ENCODE measurements at places on chromosomes 4 and X. TPM values are rescaled to one million over a fixed set of nuclear protein-coding genes. Genes with fewer than 3 reads are reported as not detected.

SHROOM4 gene
- total RNA-seq, result 25.3 TPM

DNA sequence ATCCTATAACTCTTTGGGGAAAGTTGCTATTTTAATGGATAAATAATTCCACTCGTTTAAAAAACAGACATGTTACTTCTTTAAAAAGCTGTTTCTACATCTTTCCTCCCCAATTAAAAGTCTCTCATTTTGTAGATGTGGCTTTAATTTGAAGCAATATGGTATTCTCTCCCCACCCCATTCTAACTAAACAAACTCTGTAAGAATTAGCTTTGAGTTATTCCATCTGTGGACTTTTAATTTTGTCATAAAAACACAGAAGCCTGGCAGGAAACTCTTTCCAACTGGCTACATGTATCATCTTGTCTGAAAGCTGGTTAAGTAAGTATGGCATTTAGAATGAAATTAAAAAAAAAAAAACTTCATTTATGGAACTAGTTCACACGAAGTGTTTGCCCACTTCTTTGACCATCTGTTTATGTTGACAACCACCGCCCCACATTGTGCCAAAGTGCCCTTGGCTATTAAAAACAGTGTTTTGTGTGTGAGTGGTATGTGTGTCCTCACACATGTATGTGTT is 140.3 kb downstream of the NAA11 start:
- H3K27ac ChIP-seq, result no peak overlapping the region
- H3K4me1 ChIP-seq, result no peaks in the 10 kb centered on the region
- no peak overlapping the region for H3K4me3 ChIP-seq
- no peak for DNase-seq
- no peaks in the 10 kb centered on the region for H3K36me3 ChIP-seq

DNA sequence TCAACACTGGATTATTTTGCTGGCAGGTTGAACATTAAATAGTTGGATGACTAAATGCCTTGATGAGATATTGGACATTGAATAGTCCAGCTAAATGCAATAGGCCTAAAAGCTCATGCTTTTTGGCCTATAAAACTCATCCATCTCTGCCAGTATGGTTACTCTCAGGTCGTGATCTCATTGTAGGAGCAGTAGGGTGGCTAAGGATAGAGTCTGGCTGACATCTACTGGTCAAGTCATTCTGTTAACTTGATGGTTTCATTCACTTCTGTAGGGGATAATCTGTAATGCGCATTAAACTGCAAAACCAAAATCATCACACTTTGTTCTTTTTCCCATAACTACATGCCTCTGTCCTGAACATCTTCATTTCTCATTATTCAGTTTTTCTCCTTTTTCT is 227.0 kb downstream of the DKK2 start:
- DNase-seq, result no peak
- no peaks in the 10 kb centered on the region for H3K27me3 ChIP-seq
- H3K27ac ChIP-seq, result no peak overlapping the region
- no peaks in the 10 kb centered on the region for H3K36me3 ChIP-seq
- no peak overlapping the region for H3K4me3 ChIP-seq

DNA sequence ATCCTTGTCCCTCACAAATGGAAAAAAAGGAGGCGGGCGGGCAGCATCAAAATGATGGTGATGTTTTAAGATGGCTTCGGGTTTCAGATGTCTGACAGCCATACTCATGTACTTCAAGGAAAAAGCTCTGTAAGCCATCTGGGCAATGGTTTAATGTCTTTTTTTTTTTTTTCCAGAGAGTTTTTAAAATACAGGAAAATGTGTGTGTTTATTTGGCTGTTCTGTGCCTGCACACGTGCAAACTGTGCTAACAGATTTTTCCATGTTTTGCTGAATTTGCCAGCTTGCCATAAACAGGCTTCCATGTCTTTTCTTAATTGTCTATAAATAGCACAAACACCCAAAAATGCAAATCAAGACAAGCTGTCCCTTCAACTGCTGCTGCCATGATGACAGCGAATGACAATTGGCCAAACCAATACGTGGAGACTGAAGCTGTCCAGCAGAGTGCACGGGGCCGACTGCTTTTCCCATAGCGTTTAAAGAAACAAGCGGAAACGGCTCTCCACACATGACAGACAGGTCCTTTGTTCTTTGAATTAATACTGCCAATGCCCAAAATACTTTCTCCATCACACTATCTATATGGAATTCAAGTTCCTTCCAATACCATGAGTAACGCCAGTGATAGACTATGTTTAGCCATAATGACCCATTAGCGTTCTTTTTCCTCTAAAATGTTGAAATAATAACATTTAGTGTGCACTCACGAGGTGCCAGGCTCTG is 35.7 kb downstream of the AFAP1 start:
- peak; percentile 80 for DNase-seq
- peaks cover 28% of the 10 kb centered on the region for H3K4me1 ChIP-seq
- H3K36me3 ChIP-seq, result no peaks in the 10 kb centered on the region

- H3K4me1 ChIP-seq, result no peaks in the 10 kb centered on the region
- no peak overlapping the region for H3K27ac ChIP-seq
- DNase-seq, result peak; percentile 52
- H3K4me3 ChIP-seq, result no peak overlapping the region
- no peaks in the 10 kb centered on the region for H3K36me3 ChIP-seq
These were observed 117.3 kb downstream of the CPZ start for GRCh38 chr4:8709729-8710360.

PRPS1 gene
- 14.0 TPM for total RNA-seq

DNA sequence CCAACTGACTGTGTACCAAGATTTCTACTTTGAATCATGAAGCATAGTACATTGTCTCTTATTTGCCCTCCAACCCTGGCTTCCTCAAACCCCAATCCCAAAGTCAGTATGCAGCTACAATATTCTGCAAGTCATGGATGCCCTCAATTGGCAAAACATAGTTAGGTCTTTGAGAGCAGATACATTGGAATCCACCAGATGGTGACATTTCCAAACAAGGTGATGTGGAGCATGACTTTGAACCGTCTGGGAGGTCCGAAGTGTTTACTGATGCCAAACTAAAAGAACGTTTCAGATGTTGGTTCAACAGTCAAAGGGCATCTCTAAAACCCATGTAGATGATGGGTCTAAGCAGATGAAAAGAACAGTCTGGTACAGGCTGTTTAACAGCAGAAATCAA is 43.7 kb upstream of the FRMD7 start:
- no peak overlapping the region for H3K4me3 ChIP-seq
- DNase-seq, result no peak
- H3K27me3 ChIP-seq, result no peaks in the 10 kb centered on the region
- no peak overlapping the region for H3K27ac ChIP-seq
- H3K36me3 ChIP-seq, result no peaks in the 10 kb centered on the region

TMEM154 gene
- 1.4 TPM for total RNA-seq

- no peak overlapping the region for H3K27ac ChIP-seq
- DNase-seq, result no peak
- H3K36me3 ChIP-seq, result no peaks in the 10 kb centered on the region
- no peaks in the 10 kb centered on the region for H3K27me3 ChIP-seq
- no peaks in the 10 kb centered on the region for H3K4me1 ChIP-seq
These were observed 36.0 kb downstream of the INTU start for GRCh38 chr4:127668770-127669169.

- H3K27me3 ChIP-seq, result no peaks in the 10 kb centered on the region
- no peaks in the 10 kb centered on the region for H3K4me1 ChIP-seq
- no peaks in the 10 kb centered on the region for H3K36me3 ChIP-seq
- no peak overlapping the region for H3K27ac ChIP-seq
These were observed 12.0 kb downstream of the P2RY8 start for GRCh38 chrX:1524874-1525582.

- H3K27me3 ChIP-seq, result no peaks in the 10 kb centered on the region
- no peaks in the 10 kb centered on the region for H3K4me1 ChIP-seq
- peak overlapping the region; percentile 67 for H3K4me3 ChIP-seq
- DNase-seq, result no peak
- H3K36me3 ChIP-seq, result no peaks in the 10 kb centered on the region
- H3K27ac ChIP-seq, result peak overlapping the region; percentile 19
These were observed 32.9 kb upstream of the STX18 start for GRCh38 chr4:4574792-4575191.

DNA sequence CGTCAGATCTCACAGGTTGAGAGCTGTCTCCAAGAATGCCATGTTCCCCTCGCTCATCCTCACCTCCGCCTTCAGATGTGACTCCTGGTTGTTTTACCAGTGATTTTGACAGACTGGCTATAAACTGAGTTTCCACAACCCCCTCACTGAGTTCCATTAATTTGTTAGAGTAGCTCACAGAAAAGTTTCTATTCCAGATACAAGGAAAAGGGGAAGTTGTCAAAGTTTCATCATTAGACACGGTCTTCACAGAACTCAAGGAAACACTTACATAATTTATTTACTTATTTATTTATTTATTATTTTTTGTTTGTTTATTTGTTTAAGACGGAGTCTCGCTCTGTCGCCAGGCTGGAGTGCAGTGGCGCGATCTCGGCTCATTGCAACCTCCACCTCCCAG is 55.7 kb upstream of the IQSEC2 start:
- no peak overlapping the region for H3K27ac ChIP-seq
- no peaks in the 10 kb centered on the region for H3K4me1 ChIP-seq

DNA sequence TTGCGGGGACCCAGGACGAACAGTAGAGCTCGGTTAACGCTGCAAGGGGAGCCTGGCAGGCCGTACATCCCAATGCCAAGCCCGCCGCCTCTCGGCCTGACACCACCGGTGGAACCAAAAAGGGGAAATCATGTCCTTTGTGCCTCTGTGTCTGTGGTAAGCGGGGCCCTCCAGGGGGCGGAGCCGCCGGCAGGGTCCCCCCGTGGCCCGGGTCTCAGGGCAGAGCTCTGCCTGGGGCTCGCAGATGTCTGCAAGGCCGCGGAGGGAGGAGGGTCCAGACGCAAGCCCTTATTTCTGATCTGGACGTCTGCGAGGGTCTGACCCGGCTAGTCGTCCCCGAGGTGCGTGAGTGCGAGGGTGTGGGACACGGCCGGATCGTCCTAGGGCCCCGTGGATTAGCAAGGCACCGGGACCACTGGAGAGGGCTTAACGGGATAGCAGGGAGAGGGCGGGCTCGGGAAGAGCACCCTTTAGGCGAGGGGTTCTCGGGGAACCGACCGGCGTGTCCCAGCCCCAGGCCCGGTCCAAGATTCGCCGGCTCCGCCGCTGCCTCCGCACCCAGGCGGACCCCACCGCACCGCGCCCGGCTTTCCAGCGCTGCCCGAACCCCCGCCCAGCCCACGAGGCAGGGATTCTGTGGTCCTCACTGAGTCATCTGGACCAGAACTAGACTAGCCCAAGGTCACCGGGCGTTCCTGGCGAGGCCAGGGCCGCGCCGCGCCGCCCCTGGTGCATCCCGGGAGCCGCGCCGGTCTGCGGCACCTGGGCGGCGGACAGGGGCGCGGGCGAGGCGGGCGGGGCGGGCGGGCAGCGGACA is 863 bp upstream of the FAM193A start:
- H3K36me3 ChIP-seq, result no peaks in the 10 kb centered on the region
- H3K27me3 ChIP-seq, result no peaks in the 10 kb centered on the region
- H3K4me3 ChIP-seq, result peak overlapping the region; percentile 88

DNA sequence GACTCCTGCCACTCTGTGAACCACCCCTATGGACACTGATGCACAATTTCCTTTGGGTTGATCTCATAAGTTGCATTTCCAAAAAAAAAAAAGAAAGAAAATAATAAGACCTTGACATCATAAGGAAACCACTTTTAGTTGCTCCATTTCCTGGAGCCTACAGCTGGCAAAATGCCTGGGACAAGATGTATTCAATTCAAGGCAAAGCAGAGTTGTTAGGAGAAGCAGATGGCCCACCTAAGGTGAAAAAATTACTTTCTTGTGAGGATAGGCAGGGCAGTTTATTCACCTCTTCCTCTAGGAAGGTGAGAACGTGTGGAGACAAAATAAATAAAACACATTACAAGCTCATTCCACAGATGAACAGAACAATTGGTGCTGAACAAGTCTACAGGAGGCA is 14.1 kb upstream of the SCRG1 start:
- no peaks in the 10 kb centered on the region for H3K27me3 ChIP-seq
- no peak for DNase-seq

KLHL4 gene
- 0.21 TPM for total RNA-seq

IL2RG gene
- total RNA-seq, result 2.4 TPM

- no peak overlapping the region for H3K27ac ChIP-seq
- H3K36me3 ChIP-seq, result peaks cover 32% of the 10 kb centered on the region
- no peak for DNase-seq
- no peaks in the 10 kb centered on the region for H3K27me3 ChIP-seq
- no peak overlapping the region for H3K4me3 ChIP-seq
- no peaks in the 10 kb centered on the region for H3K4me1 ChIP-seq
These were observed 4.3 kb downstream of the PLXNA3 start for GRCh38 chrX:154462396-154462795.
